Right lung (tissue), 10 donors: ENCODE measurements at places on chromosomes 12 and 14. TPM values are rescaled to one million over a fixed set of nuclear protein-coding genes. Genes with fewer than 3 reads are reported as not detected.

DNA sequence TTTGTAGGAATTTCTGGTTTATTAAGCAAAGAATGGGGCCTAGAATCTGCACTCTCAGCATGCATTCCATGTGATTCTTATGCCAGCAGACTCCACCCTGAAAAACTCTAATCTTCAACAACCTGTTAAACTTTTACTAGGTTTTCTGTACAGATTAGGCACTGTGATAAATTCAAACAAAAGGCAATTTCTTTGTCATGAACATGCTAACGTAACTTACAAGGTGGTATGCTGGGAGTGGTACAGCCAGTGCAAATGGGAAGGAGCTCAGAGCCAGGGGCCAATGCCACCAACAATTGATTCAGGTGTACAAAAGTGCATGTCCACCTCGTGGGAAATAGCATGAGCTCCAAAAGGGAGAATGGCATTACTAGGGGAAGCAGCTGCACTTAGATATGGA is 83.0 kb downstream of the PPFIBP1 start:
- no peak for DNase-seq

GRCh38 chr12:115233891-115234543 is 550.0 kb upstream of the TBX3 start:
- no peak for DNase-seq

- DNase-seq = no peak
Observed at GRCh38 chr14:53213761-53214160, 60.6 kb upstream of the DDHD1 start.

DNA sequence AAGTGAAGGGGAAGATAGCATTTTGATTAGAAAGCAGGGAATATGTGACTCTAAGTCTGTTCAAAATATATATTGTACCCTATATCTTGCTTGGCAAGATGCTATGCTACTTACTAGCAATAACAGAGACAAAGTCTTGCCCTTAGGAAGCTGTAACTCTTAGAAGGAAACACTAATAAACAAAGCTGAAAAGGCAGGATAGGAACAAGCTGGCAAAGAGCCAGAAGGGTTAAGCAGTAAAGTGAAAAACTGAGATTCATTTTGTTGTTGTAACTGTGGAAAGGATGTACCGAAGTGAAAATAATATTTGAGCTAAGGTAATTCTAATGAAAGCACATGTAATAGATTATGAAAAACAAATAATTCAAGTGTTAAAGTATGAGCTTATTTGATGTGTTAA is 527.1 kb upstream of the FLRT2 start:
- no peak for DNase-seq

DNA sequence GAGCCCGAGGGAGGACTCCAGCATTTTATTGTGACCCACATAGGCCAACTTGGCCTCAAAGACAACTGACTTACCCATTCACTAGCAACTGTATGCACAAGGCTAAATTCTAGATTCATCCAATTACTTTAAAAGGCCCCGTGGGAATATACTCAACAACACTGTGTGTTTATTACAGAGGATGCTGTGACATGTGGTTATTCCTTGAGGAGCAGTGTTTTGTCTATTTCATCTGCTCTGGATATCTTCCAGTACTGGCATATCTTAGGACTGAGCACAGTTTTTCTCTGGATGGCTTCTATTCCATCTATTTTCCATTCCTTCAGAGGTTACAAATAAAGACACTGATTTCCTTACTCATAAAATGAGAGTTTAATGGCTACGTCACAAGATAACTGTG is 87.2 kb upstream of the KRAS start:
- no peak for DNase-seq

OASL gene
- polyA plus RNA-seq = 0.18 TPM
